Activated CD8-positive, alpha-beta memory T cell treated with anti-CD3 and anti-CD28 coated beads for 48 hours (primary cell): ENCODE measurements at places on chromosomes 5 and 9.

DNA sequence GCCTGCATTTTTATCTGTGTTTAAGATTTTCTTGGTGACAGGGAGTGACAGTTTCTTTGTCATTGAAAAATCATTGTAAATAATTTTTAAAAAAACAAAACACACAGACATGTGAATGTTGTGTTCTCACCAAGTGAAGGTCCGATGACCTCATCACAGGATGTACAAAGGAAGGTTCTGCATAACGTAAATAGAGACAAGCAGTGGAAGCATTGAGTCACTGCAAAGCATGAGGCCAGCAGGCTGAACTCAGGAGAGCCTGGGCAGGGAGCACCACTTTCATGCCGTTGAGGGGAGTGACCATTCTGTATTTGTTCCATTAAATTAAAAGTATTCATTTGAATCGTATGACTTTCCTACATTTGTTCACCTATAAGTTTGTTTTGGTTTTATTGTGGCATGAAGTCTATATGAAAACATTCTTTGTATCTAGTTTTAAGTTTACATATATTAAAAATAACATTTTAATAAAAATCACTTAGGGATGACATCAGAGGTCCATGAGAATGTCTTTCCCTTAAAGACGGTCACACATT is 70.4 kb upstream of the TLE1 start:
- DNase-seq: no peak

DNA sequence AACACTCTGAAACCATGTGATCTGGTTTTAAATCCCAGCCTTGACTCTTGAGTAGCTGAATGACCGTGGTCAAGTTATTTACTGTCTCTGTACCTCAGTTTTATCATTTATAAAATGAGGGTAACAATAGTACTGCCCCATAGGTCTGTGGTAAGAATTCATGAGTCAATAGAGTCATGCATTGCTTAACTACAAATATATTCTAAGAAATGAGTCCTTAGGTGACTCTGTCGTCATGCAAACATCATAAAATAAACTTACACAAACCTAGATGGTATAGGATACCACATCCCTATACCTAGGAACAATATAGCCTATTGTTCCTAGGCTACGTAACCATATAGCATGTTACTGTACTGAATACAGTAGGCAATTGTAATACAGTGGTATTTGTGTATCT is 20.3 kb upstream of the ABCA1 start:
- DNase-seq: no peak

DNA sequence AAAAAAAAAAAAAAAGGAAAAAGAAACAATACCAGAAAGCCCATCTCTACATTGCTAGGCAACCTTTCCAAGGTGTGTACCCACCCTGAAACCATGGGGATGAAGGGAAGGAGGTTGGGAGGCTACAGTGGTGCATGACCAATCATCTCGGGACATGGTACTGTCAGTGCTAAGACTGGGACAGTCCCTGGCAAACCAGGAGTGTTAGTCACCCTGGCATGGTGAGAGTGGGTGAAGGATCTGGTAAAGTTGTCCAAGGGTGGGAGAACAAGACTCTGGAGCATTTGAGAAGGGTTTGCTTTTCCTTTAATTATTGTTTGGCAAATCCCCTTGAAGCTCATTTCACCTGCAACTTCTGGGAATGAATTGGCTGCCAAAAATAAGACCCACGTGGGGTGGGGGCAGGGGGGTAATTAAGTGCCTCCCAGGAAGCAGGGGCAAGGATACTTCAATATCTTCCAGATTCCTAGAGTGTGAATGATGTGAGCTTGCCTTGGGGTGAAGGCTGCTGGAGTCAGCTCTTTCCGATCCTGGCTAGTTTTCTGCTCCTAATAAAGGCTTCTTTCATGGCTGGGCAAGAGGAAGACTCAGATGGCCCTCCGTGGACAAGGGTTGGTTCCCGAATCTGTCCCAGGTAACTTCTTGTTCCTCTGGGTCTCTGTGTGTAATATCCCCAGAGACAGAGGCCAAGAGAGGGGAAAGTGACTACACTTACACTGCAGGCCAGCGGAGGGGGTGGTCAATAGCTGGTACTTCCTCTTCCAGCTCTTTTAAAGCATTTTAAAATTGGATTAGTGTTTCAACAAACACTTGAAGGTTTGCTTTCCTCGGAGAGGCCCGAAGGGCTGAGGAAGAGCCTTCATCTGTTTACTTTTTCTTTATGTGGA is 61.6 kb upstream of the SPRY4 start:
- no peak for DNase-seq

- no peak for DNase-seq
These were observed 1278.7 kb downstream of the CDH12 start for GRCh38 chr5:21574438-21574837.

GRCh38 chr5:107813559-107813958 is 142.8 kb upstream of the EFNA5 start:
- no peak for DNase-seq

GRCh38 chr9:77759391-77759790 is 111.3 kb upstream of the GNA14 start:
- no peak for DNase-seq

- DNase-seq: no peak
These were observed 95.6 kb downstream of the MLLT3 start for GRCh38 chr9:20526500-20527319.

- no peak for DNase-seq
These were observed 88.0 kb upstream of the ELL2 start for GRCh38 chr5:96049398-96050272.

DNA sequence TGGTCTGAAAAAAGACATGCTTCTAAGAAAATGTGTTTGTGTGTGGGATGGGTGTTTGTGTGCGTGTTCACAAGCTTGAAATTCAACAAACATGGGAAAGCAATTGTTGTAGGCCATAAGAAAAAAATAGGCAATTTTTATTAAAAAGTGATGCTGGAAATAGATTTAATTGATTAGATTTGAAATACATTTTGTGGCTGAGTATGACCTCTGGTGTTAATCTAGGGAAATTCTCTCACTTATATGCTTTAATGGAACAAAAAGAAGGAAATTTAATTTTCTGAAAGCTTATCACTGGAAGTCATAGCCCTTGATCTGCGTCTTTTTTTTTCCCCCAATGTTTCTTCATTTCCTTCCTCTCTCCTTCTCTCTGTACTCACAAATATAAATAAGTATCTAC is 3.5 kb upstream of the KCNN2 start:
- no peak for DNase-seq

- DNase-seq: no peak
These were observed 11.2 kb downstream of the ACO1 start for GRCh38 chr9:32395510-32396216.

DNA sequence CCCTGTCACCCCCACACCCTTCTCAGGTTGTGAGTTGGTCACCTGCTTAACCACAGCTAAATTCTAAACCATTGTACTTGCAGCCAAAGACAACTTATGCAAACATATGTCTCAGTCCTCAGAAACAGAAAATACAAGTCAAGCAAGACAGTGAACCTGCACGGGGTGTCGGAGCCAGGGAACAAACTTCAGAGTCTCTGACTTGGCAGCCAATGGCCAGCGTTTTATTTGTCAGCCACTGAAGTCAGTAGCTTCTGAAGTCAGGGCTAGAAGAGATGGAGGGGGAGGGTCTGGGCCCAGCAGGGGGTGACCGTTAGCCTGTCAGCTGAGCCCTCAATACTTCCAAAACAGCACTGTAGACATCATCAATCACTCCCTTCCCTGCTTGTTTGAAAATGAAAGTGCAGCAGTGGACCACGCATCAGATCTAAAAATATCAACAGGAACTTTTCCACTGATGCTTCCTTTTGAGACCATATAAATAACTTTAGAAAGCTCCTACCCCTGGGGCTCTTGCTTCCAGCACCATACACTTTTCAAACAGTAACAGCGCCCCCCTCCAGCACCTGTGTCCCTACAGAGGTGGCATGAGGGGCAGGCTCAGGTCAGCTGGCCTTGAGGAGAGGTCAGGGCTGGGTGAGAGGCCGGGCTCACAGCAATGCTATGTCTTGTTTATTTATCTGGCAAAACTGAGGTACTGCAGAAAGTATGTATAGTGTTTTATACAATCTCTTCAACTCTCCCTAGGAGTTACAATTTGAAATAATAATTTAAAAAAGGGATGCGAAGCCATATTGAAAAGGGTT is 142.5 kb downstream of the ACER2 start:
- no peak for DNase-seq

GRCh38 chr5:16600946-16601345 is 15.9 kb downstream of the RETREG1 start:
- no peak for DNase-seq

DNA sequence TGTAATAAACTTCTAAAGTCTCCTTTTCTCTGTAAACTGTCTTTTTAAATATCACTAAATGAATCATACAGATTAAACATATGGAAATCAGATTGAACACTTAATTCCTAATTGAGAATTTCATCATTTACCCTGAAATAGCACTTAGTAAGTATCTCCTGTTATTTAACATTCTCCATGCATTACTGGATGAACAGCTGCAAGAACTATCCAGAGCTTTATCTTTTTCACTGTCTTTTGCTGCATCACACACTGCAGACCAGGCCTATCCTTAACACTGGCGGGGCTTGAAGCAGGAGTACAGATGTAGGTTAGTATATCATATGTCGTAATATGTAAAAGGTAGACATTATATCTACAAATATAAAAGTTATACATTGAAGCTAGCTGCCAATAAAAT is 108.7 kb upstream of the EFNA5 start:
- no peak for DNase-seq

DNA sequence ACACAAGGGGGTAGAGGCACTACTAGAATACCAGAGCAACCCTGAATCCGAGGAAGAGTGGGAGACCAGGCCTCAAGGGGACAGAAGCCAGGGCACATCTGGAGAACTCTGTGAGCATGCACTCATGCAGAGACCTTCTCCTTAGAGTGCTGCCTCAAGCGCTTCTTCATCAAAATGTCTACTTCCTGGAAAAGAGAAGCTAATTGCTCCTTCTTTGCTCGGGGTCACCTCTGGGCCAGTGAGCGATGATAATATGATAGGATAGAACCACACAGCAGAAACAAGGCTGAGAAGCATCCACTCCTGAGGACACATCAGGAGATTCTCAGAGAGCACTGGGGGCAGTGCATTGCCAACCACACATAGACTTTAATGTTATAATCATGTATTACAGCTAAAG is 23.7 kb upstream of the LMNB1 start:
- DNase-seq: no peak

- no peak for DNase-seq
These were observed 51.8 kb downstream of the SLC1A3 start for GRCh38 chr5:36658038-36658756.

DNA sequence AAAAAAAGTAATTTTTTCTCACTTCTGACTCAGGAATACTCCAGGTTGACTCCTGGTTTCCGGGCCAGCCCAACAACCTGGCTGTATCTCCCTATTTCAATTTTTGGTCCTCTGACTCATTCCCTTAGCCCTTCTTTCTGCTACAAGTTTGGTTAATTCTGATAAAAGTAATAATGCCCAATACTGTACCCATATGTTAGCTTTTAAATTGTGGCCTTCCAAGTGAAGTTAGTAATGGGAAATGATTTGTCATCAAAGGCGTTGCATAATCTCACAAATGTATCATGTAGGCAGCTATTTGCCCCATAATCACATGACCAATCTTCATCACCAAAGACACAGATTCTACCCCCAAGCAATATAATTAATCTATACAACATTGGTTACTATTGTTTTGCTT is 31.1 kb upstream of the BNC2 start:
- no peak for DNase-seq

DNA sequence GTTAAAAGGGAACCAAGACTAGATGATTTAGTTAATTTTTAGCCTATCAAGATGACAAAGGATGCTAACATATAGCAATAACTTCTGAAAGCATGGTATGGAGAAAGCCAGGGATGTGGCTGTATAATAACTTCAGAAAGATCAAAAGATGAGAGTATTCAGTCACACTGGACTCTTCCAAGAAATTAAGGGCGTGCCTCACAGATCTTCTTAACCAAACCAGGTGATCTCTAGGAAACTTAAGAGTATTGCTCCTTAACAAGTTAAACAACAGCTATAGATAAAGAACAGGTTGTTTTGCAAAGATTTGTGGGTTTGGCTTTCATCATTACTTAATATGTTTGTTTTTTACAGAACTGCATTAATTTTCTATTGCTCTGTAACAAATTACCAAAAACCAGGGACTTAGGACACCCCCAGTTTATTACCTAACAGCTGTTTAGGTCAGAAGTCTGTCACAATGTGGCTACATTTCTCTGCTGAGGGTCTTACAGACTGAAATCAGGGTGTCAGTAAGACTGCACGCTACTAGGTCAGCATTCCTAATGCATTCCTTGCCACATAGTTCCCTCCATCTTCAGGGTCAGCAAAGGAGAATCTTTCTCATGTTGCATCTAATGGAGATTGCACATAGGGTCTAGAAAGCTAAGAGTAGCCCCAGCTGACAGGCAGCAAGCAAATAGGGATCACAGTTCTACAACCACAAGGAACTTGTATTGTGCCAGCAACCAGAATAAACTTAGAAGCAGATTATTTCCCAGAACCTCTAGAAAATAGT is 113.8 kb downstream of the WDR70 start:
- no peak for DNase-seq

DNA sequence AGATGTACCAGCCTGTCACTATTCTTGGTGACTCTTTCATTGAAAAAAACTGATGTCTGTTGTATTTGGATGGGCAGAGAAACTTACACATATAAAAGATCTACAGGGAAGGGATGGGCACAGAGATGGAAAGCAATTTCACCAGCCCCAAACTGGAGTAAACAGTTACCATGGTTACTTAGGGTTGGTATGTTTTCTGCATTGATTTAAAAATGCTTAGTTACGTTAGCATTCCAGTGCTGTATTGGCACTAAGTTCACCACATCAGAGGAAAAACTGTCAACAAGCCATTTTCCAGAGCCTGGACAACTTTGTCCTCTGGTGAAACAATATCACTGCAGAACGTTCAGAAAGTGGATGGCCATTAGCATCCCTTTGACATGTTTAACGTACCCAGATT is 28.0 kb downstream of the MARCHF3 start:
- no peak for DNase-seq

- no peak for DNase-seq
These were observed 173.7 kb downstream of the DAB2IP start for GRCh38 chr9:121825031-121825691.

DNA sequence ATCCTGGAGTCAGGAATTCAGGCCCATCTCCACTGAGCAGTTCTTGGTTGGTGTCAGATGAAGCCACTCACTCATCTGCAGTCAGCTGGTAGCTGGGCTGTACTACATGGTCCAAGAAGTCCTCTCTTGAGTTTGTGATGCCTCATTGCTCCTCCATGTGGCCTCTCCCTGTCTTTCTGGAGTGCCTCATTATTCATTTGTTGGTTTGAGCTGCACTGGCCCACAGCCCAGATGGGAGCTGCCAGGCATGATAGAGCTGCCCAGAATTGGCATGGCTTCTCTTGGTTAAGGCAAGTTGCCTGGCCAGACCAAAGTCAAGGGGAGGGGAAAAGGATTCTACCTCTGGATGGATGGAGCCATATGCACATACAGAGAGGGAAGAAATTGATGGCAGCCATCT is 8.0 kb downstream of the PTCD2 start:
- DNase-seq: no peak
